ENCODE measurements at places on chromosomes 11 and 22. TPM values are rescaled to one million over a fixed set of nuclear protein-coding genes. Genes with fewer than 3 reads are reported as not detected.
A peak's percentile ranks its signal among the peaks of the same experiment; 100 is the strongest.

DNA sequence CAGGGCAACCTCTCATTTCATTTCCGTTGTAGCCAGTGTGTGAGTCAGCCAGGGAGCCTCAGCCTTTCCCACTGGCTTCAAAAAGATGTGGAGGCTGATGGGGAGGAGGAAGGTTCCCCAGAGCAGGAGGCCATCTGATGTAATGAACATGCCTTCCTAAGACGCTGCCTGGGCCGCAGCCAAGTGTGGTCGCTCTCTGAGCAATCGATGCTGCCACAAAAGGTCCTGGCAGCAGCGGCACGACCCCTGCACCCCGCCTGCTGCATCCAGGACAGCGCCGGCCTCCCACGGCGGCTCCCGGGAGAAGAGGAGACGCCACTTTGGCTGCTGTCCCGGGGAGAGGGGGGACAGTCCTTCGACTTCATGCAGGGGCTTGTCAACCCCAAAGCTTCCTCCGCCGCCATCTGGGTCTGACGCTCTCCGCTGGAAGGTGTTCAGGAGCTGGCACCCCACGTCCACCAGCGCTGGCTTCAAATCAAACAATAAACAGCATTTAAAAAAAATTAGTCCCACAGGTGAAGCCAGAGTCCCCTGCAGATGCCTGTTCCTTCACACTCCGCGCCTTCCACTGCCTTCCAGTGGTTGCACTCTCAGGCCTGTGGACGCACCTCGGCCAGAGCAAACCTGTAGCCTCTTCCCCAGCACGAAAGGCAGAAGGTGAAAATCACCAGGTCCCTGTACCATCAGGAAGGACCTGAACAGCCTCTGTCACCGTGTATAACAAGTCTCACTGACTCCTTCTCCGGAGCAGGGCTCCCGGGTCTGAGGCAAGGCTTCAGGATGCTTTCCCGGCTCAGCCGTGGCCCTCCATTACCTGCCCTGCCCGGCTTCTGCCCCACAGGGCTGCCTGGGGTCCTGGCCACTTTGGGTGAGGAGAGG is 930.7 kb downstream of the BRD1 start:
- H3K36me3 ChIP-seq = no peaks in the 10 kb centered on the region
- no peaks in the 10 kb centered on the region for H3K27me3 ChIP-seq
- H3K27ac ChIP-seq = no peak overlapping the region
- H3K4me1 ChIP-seq = no peaks in the 10 kb centered on the region
- H3K4me3 ChIP-seq = no peak overlapping the region

DNA sequence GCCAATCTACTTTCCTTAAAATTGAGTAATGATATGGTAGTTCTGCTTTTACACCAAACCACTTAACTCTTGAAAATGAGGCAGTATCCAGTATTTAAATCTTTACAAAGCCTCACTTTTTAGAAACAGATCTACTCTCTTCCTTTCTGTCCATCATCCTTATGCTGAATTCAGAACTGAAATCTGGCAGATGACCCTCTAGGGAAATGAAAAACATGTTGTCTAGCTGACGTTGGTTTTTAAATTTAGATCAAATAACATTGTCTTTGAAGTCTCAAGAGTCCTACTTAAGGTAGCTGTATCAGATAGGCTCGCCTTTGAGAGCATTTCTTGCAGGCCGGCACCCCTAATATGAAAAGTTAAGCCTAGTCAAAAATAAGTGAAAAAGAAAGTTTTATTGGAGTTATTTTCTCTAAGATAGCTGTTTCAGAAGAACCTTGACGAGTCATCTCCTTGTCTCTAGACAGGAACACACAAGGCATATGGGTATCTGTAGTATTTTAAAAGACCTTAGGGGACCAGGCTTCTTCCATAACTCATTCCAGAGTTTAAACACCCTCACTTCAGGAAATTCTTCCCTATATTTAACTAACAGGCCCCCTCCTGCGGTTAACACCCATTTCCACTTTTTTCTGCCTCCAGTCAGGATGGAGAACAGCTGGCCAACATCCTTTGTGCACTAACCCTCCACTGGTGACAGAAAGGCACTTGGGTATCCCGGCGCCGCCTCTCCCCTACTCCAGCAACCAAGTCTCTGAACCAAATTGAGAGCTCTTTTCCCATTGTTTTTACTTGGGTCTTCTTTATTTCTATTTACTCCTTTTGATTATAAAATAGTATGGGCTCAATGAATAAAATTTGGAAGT is 81.2 kb downstream of the WNT11 start:
- no peaks in the 10 kb centered on the region for H3K27me3 ChIP-seq
- no peak overlapping the region for H3K27ac ChIP-seq
- H3K36me3 ChIP-seq = peaks cover 3% of the 10 kb centered on the region
- DNase-seq = no peak
- no peaks in the 10 kb centered on the region for H3K4me1 ChIP-seq

- H3K27me3 ChIP-seq = no peaks in the 10 kb centered on the region
- no peak overlapping the region for H3K4me3 ChIP-seq
- peaks cover 14% of the 10 kb centered on the region for H3K36me3 ChIP-seq
- no peak for DNase-seq
- no peak overlapping the region for H3K27ac ChIP-seq
Measured at GRCh38 chr11:10524471-10524870, 16.5 kb downstream of the RNF141 start.

Gene YPEL4
- 0.42 TPM for total RNA-seq

Gene RAB38
- total RNA-seq = 2.2 TPM

- H3K27me3 ChIP-seq = peaks cover 2% of the 10 kb centered on the region
- DNase-seq = peak; percentile 57
- H3K4me3 ChIP-seq = no peak overlapping the region
- no peak overlapping the region for H3K27ac ChIP-seq
Measured at GRCh38 chr11:2100361-2101170, 38.6 kb downstream of the IGF2 start.

GRCh38 chr11:4455419-4455818 is 6.3 kb downstream of the OR52K2 start:
- no peak overlapping the region for H3K27ac ChIP-seq
- H3K4me1 ChIP-seq = peaks cover 21% of the 10 kb centered on the region
- no peak overlapping the region for H3K4me3 ChIP-seq
- peaks cover 17% of the 10 kb centered on the region for H3K27me3 ChIP-seq
- peaks cover 6% of the 10 kb centered on the region for H3K36me3 ChIP-seq

DNA sequence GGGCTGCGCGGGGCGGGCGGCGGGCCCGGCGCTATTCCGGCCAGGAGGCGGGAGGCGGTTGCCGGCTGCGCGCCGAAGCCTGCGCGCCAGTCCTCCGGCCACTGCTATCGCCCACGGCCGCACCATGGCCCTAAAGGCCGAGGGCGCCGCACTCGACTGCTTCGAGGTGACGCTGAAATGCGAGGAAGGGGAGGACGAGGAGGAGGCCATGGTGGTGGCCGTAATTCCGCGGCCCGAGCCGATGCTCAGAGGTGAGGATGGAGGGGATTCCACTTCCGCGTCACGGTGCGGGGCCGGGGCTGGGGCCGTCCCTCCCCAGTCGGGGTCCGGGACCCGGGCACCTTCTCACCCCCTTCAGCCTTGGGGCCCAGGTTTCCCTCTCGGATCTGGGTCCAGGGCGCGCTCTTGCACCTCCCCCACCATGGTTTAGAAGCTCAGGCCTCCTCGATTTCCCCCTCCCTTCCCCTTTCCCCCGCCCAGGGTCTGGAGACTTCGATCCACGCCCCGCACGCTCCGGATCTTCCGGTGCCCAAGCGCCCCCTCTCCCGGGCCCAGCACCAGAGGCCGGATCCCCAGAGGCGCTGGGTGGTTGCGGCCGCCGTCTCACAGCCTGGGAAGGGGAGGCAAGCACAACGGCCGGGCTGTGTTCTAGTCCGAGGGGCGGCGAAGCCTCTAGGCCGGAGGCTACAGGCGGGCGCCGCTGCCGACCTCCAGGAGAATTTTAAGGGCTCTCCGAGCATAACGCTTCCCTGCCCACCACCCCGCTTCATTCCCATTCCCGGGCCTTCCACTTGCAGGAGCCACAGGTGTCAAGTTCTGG is 517 bp downstream of the SPINDOC start:
- H3K36me3 ChIP-seq = peaks cover 29% of the 10 kb centered on the region
- peaks cover 34% of the 10 kb centered on the region for H3K4me1 ChIP-seq
- peak; percentile 71 for DNase-seq

DNA sequence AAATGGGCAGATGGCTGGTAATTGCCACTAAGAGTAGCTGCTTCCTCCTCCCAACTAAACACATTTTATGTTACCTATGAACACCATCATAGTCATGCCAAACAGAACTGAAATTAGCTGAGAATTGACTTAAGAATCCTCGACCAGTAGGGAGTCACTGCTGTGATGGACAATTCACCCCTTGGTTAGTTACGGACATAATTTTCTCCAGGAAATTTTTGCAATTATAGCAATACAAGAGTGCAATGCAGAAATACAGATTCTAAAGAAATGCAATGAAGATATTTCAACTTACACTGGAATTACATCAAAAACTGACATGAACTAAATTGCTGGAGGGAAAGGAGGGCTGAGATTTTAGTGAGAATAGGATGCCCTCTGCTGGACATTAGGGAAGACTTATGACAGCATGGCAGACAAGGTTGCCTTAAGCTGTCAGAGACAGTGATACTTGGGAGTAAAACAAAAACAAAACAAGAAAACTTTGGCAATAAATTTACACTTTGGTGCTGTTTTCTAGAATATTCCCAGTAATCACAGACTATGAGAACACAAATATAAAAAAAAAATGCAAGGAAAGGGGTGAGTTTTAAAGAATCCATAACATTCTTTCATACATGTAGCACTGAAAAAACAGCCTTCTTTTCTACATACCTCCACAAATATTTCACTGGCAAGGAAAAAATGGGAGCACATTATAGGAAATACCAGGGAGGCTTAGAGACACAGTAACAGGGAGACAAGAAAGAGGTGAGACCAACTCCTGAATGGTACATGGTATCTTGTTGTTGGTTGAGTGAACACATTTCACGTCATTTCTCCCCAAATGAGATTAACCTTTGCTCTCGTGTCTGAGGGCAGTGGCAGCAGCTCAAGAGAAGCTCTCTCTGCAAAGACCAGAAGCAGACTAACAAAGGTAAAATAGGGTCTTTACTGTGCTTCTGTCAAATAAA is 11.2 kb upstream of the PPP2R1B start:
- no peaks in the 10 kb centered on the region for H3K36me3 ChIP-seq
- peak; percentile 45 for DNase-seq
- H3K4me1 ChIP-seq = no peaks in the 10 kb centered on the region
- no peak overlapping the region for H3K27ac ChIP-seq
- H3K4me3 ChIP-seq = no peak overlapping the region

DNA sequence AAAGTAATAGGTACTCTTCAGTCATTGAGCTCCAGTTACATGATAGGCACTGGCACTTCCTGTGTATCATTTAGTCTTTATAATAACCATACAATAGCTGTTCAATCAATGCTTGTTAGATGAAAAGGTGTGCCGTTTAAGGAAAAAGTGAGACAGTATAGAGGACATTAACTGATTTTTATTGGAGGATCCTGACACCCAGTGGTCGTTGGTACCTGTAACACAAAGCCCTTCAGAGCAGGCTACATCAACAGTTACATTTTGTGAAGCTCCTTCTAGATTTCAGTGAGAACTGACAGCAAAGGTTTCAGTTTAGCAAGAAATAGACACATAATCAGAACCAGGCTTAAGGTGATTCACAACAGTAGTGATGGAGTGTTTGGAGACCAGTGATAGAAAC is 44.2 kb downstream of the CCDC81 start:
- no peak for DNase-seq
- no peaks in the 10 kb centered on the region for H3K36me3 ChIP-seq

Gene OR5T3
- not detected for total RNA-seq

Gene IGF2
- total RNA-seq = not detected

Gene FOLR1
- not detected for total RNA-seq
